ENCODE measurements at places on chromosomes 13 and 19.

DNA sequence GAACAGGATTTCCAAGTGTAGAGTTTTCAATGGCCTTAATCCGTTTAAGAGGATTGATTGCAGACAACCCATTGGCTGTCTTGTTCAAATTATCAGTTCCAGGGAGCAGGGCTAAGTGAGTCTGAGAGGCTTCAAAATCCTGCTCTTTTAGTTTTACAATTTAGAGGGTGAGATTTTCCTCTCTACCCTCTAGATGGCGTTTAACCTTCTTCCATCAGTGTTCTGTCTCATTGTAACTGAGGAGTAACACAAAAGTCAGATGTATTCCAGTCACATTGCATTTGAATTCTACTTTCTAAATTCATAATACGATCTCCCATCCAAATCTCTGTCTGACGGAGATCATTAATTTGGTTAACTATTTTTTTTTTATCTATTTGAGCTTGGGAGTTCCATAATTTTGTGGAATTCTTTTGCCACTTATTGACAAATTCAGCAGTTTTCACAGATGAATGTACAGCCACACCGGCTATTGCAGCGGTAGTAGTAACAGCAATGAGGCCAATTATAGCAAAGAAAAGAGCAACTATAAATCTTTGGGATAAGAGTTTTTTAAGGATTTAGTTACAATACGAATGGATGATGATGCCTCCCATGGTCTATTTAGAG is 7.8 kb upstream of the C19orf84 start:
- no peak for DNase-seq

DNA sequence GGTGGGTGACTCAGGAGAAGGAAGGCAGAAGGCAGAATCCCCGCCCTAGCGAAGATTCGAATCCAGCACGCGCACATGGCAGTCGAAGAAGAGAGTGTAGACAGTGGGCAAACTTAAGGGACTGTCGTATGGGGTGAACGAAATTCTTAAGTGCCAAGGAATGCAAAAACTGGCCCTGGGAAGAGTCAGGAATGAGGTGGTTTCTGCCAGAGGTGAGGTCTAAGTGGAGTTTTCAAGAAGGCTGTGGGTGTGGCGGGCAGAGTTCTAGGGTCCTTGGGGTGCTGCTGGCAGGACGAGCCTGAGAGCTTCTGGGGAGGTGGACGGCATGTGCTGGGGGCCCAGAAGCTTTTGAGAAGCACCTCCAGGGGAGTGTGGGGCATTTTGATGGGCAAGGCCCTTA is 63.9 kb upstream of the RNF113B start:
- no peak for DNase-seq

DNA sequence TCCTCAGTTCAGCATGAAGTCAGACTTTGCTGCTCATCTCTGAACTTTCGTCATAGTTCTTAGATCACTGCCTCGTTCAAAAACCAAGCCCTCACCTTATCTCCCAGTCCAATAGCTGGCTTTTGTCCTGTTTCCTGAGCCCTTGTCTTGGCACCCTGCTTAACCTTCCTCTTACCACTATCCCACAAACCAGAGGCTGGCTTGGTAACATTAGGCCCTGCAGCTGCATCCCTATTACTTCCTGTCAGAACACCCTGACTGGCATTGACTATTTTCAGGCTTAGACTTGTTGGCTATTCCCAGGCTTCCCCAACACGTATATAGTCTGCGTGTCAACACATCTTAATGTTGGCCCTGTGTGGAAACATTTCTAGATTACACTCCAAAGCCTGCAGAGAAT is 172.4 kb downstream of the VWA8 start:
- DNase-seq = no peak

- DNase-seq = no peak
These were observed 505 bp upstream of the SHKBP1 start for GRCh38 chr19:40576151-40576584.

GRCh38 chr13:99907038-99907437 is 64.5 kb downstream of the ZIC5 start:
- no peak for DNase-seq

DNA sequence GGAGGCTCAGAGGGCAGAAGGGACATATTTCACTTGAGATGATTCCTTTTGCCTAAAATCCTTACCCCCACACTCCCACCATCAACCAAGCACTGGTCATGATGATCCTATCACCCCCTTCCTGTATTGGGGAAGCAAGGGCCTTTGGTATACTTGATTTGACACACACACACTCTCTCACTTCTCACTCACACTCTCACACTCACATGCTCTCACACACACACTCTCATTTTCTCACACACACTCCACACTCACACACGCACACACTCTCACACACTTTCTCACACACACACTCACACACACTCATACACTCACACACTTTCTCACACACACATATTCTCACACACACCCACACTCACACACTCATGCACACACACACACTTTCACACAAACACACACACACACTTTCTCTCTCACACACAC is 8.6 kb downstream of the RGCC start:
- DNase-seq = no peak

DNA sequence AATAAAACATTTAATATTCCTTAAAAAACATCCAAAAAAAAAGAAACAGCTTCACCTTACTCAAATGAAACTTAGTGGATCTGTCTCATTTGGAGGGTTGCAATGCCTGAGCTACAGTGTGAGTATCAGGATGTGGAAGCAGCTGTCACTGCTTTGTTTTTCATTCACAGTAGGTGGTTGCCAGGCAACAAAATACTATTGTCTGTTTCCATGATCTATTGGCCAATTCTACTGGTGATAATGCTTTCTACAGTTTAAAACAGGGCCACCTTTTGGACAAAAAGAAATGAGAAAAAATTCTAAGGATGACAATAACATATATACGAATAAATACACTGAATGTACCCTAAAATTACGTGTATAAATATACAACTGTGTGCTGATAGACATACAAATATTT is 3.0 kb downstream of the ENOX1 start:
- no peak for DNase-seq

- DNase-seq = no peak
These were observed 23.5 kb downstream of the NKPD1 start for GRCh38 chr19:45137179-45137761.

DNA sequence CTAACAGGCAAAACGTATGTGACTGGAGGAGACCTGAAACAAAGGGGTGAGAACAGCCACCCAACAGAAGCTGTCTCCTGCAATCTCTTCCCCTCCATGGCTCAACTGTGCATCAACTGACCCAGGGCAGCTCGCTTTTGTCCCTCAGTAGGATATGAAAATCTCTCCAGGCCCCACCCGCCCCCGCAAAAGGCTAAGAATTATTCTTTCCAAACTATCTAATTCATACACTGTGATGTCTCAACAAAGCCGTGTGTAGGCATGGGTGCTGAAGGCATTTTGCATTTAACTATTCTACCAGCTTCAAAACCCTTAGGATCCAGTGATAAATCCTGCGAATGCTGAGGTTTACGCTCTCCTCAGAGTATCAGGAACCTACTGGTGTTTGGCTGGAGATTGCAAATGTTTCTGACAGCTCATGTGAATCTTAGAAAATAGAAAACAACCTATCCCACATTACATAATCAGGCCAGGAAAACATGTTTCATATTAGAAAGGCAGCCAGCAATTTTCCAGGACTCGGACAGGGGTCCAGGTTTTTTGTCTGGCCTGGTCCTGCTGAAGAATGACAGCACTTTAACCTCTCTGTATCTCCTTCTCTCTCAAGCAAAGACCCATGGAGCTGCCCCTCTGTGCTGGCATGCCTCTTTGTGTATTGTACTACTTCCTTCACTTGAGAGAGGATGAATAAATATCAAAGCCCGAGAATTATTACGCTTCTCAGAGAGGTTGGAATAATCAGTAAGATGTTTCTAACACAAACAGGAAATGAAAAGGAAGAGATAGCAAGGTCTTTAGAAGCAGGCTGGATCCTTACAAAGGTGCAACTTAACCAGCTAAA is 17.3 kb downstream of the DHRS12 start:
- DNase-seq = no peak

DNA sequence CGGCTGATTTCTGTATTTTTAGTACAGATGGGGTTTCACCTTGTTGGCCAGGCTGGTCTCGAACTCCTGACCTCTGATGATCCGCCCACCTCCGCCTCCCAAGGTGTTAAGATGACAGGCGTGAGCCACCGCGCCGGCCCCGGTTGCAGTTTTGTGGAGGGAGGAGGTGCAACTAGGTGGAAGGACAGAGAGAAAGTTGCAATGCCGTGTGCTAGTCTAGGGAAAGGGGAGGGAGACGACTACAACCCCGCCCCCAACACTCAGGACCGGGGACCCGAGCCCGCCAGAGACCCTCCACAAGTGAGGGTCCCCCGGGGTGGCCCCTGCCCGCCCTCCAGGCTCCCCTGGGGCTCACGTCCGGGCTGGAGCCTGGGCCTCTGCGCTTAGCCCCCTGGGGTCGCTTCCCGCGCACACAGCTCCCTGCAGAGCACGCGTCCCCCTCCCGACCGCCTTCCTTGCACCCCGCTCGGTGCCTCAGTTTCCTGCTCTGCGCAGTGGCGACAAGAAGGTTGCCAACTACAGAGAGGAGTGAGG is 1.2 kb upstream of the ARID3A start:
- no peak for DNase-seq

- DNase-seq = no peak
These were observed 58.8 kb upstream of the C1QTNF9B start for GRCh38 chr13:23956106-23956505.

DNA sequence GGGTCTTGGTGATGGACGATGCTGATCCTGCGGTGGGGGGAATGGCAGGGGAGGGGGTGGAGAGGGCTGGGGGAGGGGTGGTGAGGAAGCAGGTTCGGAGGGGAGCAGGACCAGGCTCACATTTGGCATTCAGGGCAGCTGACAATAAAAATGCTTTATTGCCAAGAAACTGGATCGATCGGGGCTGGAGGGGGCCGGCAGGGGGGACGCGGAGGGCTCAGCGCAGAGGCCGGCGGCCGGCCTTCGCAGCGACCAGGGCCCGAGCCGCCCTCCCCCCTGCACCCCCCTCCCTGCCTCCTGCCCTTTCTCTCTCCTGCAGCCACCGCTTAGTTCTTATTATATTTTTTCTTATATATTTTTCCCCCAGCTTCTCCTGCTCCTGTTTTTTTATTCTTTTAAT is 18.1 kb upstream of the POU2F2 start:
- DNase-seq = no peak

- peak; percentile 81 for DNase-seq
These were observed 135.2 kb downstream of the TSHZ3 start for GRCh38 chr19:31214086-31214485.

DNA sequence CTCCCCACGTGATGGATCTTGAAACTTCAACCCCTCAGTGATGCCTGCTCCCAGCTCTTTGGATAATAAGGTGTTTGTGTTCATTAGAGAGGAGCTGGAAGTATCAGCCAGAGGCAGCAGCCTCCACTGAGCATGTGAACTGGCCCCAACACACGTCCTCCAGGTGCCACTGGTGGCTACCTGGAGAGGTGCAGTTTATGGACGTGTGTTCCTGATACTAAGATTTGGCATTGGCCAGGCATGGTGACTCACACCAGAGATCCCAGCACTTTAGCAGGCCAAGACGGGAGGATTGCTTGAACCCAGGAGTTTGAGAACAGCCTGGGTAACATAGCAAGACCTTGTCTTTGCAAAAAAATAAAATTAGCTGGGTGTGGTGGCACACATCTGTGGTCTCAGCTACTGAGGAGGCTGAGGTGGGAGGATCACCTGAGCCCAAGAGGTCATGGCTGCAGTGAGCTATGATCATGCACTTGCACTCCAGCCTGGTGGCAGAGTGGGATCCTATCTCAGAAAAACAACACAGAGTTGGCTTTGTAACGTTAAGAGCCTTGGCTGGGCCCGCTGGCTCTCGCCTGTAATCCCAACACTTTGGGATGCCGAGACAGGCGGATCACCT is 34.4 kb downstream of the SLC25A42 start:
- no peak for DNase-seq

GRCh38 chr13:48874165-48874564 is 101.5 kb upstream of the FNDC3A start:
- no peak for DNase-seq

GRCh38 chr13:85019121-85019520 is 780.1 kb downstream of the SLITRK6 start:
- no peak for DNase-seq

DNA sequence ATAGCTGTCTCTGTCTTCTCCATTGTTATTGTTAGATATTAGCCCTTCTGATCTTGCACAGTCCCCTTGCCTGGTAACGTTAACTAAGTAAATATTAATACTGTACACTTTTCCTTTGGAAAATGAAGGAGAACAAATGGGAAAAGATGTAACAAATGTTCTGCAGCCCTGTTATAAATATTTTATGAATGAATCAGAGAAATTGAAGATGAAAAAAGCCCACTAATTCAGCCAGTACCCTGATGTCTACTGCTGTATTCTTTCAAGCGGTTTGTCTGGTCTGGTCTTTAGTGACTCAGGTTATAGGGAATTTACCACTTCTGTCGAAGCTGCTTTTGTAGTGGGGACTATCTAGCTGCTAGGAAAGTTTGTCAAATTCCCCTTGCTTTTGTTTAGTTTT is 121.0 kb downstream of the COG6 start:
- no peak for DNase-seq

DNA sequence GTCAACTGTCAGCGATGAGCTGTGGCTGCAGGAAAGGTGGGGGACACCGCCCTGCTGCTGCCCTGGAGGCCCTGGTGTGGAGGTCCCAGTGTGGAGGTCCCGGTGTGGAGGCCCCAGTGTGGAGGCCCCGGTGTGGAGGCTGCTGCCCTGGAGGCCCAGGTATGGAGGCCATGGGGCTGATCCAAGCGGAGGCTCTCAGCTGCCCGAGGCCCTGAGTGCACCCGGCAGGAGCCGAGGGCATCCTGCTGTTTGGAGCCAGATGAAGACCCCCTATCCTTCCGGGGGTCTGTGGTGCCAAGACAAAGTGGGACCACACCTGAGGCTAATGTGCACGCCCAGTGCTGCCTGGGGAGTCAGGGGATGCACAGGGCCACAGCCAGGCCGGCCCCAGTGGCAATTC is 210.4 kb upstream of the SOX1 start:
- DNase-seq = no peak

DNA sequence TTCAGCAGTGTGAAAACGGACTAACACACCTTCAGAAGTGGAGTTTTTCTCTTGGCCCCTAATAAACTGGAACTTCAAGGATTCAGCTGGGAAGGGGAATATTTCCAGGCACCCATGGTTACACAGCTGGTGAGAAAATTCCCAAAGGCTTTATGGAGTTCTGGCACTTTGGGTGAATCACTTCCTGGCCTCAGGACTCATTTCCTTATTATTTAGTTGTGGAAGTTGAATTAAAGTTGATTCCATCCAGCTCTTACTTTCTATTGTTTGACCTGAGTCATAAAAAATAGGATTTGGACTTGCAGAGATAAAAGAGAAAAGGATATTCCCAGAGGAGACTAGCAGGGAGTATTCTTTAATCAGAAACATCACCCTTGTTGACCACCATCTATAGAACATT is 882.1 kb downstream of the UQCRFS1 start:
- DNase-seq = no peak

- DNase-seq = no peak
These were observed 123.1 kb downstream of the ITGBL1 start for GRCh38 chr13:101575581-101575980.

- no peak for DNase-seq
These were observed 23.5 kb downstream of the SLC7A1 start for GRCh38 chr13:29571876-29572570.

All from T follicular helper cell (primary cell).